Activated effector memory CD4-positive, alpha-beta T cell treated with anti-CD3 and anti-CD28 coated beads, Interleukin-2, amount 50 U/mL, for 16 hours (primary cell): ENCODE measurements at places on chromosomes 12 and 14.
A peak's percentile ranks its signal among the peaks of the same experiment; 100 is the strongest.

DNA sequence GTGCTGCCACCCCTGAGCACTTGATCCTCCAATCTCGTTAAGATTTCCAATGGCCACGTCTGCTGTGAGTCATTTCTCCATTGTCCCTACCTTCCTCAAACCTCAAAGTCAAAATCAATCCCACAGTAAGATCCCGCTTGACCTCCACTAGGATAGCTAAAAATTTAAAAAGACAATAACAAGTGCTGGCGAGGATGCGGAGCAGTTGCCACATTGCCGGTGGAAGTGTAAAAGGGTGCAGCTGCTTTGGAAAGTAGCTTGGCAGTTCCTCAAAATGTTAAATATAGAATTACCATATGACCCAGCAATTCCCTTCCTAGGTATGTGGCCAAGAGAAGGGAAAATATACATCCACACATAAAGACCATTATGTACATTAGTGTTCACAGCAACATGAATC, 9.5 kb upstream of the BCL7A start:
- DNase-seq, result no peak

DNA sequence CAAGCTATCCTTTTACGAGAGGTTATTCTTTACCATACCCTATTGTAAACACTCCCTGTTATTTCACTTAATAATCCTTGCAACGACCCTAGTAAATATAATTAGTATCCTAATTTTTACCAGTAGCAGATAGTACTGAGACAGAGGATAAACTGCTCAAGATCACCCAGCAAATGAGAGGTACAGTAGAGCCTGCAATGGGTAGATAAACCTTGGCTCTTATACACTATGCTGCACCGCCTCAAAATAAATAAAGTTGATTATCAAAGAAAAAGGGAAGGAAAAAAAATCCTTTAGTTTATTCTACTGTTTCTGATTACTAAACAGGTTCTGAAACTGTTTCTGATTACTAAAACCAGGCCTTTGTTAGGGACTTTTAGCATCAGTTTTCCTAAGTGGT, 22.5 kb downstream of the YBX3 start:
- DNase-seq, result no peak

DNA sequence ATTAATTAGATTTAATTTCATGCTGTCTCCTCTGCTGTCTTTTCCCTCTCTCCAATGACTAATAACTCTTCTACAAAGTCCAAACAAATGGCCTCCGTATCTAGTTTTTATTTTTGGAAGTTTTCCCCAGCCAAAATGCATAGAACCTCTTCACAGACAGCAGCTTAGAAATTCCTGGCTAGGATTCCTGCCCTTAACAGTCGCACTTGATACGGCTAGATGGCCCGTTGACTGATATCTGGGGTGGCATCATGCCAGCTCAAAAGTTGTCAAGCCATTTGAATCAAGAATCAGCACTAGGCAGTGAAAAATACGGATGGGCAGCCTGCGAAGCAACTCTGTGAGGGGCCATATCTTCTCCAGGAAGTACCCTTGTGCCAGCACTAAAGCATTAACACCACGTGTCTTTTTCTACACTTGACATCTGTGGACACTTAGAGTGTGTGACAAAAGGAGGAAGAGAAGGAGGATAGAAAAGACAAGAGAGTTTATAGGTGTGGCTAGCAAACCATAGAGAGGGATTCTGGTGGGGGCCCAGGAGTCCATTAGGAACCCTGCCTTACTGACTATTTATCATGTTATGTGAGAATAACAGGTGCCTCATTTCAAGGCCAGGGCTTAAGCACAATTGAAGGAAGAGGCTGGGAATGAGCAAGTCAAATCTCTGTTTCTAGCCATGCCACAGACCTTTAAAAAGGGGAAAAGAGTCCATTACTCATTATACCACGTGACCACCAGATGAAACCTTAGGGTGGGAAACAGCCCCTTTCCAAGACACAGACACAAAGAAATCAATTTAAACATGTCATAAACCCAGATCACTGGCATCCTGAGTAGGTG, 39.2 kb upstream of the KRR1 start:
- no peak for DNase-seq

DNA sequence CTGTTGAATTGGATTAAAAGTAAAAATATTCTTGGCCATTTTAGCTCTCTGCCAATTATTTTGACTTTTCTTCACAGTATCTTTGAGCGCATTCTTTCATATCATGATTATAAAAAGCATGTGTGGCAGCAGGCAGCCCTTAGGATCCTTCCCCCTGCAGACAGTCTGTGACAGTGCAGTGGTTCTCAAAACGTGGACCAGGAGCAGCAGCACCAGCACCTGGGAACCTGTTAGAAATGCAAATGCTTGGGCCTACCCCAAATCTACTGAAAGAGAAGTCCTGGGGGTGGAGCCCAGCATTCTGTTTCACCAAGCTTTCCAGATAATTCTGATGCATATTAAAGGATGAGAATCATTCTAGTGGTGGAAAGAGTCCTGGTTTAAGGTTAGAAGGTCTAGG, 155.6 kb downstream of the MON2 start:
- no peak for DNase-seq

DNA sequence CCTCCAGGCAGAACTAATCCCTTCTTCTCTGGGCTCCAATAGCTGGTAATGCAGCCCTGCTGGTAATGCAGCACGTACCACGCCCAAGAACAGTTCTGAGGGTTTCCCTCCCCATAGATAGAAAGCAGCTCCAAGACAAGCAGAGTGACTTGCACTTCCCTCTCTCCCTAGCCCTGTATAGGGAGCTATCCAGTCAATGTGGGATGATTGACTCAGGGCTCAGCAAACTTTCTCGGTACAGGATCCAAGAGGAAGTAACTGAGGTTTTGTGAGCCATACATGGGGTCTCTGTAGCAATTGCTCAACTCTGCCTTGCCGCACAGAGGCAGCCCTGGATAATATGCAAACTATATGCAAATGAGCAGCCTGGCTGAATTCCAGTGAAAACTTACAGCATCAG, 15.5 kb upstream of the FKBP4 start:
- no peak for DNase-seq

- DNase-seq, result no peak
Observed at GRCh38 chr12:45310627-45310968, 94.7 kb downstream of the ANO6 start.

DNA sequence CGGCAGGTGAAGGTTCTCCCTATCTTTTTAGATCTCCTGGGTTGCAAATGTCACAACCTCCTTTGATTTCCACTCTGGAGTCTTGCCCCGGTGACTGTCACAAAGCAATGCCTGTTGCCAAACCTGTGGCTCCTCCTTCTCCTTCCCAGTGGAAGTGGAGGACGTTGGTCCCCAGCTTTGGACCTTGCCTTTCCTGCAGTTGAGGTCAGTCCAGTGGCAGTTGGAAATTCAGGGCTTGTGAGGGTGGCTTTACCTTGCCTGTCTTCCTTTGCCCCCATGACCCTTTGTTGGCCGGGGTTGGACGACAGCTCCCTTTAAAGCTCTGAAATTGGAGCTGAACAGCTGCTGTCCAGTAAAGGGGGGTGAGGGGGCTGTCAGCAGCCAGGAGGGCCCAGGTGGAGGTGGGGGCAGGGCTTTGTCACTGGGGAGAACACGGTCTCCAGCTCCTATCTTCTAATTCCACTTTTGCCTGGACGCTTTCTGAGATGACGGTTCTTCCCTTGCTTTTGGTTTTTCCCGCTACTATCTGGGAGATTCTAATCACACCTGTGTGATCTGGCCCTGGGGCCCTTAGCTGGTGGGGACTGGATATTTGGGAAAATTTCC, 4.1 kb downstream of the TEAD4 start:
- no peak for DNase-seq

DNA sequence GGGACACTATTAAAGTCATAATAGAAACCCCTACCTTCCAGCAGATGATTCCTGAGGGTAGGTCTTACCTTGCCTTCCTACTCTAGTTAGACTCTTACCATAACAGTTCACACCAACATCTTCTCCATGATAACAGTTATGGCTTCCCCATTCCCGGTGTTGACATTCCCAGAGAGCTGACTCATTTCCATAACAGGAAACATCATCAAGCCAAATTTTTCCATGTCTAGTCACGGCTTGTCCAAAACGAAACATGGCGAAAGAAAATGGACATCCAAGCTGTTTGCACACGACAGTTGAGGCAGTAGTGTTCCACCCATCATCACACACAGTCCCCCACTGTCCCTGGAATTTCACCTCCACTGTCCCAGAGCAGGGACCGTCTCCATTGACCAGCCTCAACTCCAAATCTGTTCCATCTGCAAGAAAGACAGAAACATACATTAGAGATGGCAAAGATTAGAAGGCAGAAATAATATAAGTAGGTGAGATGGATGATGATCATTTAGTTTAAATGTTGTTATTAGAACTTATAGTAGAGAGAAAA, 10.6 kb downstream of the CD163L1 start:
- no peak for DNase-seq

DNA sequence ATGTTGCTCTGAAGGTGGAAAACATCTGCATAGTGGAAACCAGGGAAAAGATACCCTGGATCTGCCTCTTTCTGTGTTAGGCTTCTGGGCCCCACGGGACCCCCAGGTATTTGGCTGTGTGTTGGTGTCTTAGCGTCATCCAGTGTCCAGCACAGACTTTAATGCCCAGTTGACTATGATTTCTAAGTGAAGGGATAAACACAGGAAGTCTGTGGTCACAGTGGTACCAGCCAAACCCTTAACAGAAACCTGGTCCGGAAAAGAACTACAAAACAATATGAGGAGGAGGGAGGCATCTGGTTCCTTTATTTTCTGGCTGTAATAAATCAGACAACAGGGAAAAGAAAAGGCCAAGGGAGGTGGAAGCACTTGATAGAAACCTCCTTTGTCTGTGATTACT, 56.4 kb downstream of the CMKLR1 start:
- no peak for DNase-seq

- peak; percentile 92 for DNase-seq
Observed at GRCh38 chr12:12007001-12007712, 63.6 kb upstream of the BCL2L14 start.

DNA sequence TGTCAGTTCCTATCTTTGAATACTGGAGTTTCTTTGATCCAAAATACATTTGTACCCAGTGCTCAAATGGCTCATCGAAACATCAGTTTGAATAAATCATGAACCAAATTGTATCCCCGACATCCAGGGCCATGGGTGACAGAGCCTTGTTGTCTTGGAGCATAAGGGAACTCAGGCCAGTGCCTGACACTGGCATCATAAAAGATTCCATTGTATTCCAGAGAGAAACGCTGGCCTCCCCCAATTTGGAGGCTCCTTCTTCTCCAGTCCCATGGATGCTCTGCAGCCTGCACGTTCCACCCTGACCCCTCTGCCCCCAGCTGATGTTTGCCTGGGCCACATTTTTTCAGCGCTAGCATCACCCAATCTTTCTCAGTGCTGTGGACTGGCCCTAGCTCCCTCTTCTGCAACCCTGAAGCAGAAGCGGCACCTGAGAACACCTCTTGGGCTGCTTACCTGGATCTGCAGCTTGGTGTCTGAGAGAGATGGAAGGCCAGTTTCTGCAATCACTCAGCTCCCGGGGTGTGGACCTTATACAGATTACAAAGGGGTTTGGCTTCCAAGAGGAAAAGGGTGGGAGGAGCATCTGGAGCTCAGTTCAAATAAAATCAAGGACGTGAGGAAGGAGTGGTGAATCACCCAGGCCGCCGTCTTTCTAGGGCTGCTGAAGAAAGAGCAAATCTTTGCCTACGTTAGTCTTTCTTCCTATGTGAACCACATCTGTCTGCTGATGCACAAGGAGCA, at the start of gene RNASE1:
Gene RNASE1, minus strand, starts transcription at position 504 of the 744 bp plus-strand sequence. CDS start 776 bp downstream, outside the sequence.
- no peak for DNase-seq

DNA sequence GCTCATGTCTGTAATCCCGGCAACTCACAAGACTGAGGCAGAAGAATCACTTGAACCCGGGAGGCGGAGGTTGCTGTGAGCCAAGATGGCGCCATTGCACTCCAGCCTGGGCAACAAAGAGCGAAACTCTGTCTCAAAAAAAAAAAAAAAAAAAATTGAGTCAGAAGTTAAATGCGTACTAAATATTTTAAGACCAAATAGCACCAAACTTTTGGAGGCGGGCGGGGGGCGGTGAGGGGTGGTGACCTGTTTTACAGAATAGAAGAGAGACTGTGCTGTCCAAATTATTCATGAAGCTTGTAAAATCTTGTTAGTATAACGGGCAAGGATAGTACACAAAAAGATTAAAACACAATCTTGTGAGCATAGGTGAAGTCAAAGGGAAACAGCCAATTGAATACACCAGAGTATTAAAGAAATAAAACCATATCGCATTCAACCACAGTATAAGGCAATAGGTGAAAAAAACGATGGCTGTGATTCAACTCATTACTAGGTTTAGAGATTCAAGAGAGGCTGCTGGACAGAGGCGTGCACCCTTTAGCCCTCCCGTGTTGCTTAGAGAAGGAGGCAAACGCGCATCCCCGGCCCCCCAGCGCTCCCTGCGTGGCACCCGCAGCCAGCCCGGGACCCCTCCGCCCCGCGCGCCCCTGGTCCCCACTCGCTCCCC, 571 bp downstream of the ZNF891 start:
- DNase-seq, result no peak

GRCh38 chr12:92473564-92473963, 229.2 kb upstream of the PLEKHG7 start:
- no peak for DNase-seq
